Umbilical cord (tissue), 2 donors: ENCODE measurements at places on chromosomes 3 and 15.

DNA sequence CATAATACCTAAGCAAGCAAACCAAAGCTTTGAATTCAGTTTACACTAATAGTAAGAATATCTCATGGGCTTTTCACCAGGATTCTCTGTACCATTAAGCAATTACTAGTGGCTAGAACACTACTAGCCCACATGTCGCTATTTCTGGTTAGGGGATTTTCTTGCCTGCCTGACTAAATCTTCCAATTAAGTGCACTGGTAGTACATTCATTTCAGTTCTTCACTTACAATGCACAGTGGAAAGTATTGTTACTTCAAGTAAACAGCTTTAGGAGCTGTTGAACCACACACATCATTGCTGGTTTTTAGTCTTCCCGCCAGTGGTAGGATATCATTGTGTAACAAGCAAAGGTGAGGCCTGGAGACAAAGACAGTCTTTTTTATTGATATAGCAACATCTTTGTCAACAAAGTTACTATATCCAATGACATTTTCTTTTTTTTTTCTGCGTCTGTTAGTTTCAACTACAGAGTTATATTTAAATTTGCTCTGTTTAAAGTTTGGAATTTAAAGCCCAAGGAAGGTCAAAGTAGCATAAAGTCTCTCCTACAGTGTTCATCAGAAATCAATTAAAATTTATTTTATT is 826.8 kb upstream of the NR2F2 start:
- DNase-seq = no peak

DNA sequence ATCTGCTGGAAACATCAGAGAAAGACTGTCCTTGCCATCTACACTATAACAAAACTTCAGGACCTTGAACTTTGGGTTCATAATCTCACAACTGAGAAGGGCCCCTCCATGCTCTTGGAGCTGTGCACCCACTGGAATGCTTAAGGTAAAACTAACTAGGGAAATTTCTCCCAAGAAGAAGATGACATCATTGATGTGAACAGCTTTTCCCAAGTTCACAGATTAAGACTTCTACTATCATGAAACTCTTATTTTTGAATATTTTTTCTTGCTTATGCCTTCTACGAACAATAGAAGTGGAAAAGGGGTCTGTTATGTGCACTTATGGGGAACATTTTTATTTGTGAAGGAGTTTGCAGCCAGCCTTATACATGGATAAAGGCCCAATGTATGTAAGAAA is 5.0 kb downstream of the CYP11A1 start:
- DNase-seq = no peak

- no peak for DNase-seq
Measured at GRCh38 chr15:37902126-37902525, 32.3 kb upstream of the TMCO5A start.

- DNase-seq = no peak
Measured at GRCh38 chr3:180704532-180704931, 25.2 kb upstream of the CCDC39 start.
